ENCODE measurements at places on chromosomes 2 and 18.
A peak's percentile ranks its signal among the peaks of the same experiment; 100 is the strongest.

- DNase-seq, result no peak
Measured at GRCh38 chr2:212195626-212196025, 343.0 kb downstream of the ERBB4 start.

- DNase-seq, result no peak
Measured at GRCh38 chr18:58224425-58224750, 180.4 kb downstream of the NEDD4L start.

DNA sequence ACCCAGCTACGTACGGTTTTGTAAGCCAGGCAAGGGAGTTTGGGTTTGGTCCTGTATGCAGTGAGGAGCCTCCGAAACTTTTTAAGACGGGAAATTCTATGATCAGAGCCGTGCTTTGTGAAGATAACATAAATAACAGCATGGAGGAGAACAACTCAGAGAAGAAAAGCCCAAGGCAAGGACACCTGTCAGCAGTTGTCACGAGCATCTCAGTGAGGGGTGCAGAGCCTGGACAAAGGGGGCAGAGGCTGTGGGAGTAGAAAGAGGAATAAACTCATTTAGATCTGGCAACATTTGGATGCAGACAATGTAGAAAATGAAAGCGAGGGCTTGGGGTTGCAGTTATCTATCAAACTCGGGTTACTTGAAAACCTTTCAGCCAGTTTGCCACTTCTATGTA lies 64.5 kb downstream of the CAVIN2 start:
- no peak for DNase-seq

DNA sequence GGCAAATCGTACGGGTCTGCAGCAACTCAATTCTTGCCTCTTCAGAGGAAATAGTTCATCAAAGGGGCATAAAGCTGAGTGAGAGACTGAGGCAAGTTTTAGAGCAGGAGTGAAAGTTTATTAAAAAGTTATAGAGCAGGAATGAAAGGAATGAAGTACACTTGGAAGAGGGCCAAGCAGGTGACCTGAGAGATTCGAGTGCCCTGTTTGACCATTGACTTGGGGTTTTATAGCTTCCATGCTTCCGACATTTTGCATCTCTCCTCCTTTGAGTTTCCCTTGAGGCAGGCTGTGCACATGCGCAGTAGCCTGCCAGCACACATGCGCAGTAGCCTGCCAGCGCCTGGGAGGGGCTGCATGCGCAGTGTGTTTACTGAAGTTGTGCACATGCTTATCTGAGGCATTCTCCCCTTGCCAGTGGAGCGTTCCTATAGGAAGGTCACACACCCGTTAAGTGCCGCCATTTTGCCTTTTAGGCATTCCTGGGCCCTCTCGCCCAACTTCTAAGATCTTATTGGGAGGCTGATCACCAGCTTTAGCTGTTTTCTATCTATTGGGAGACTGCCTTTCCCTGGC lies 265.5 kb upstream of the MGAT5 start:
- no peak for DNase-seq

DNA sequence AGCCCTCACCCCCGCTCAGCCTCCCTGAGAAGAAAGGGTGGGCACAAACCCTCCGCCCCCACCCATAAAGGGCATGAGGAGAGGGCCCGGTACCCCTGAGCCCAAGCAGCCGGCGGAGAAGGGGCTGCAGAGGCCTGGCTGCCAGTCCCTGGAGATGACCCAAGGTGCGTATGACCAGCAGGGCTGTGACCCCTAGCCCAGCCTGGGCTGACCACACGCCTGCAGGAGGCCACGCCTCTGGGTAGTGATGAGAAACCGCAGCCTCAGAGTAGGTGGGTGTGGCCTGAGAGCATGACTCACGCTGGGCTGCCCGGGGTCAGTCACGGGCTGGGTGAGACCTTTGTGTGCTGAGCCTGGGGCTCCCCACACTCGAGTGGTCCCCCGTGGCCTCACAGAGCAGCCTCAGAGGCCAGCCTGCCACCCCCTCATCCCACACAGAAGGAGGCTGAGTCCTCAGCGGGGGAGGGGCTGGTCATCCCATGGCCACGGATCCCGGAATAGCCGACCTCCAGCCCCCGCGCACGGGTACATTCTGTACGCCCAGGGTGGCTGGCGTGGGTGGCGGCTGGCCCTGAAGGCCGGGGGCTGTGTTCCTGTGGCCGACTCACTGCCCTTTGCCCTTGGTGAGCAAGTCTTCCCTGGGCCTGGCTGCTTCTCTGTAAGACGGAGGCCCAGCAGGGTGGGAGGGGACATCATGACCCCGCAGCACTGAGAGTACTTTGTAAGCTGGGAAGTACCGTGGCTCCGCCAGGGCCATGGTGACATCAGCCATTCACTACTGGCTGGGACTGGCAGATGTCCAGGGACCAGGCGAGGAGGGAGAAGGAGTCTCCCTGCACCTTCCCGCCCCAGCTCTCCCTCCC lies 110.8 kb upstream of the OTOS start:
- peak; percentile 67 for DNase-seq

DNA sequence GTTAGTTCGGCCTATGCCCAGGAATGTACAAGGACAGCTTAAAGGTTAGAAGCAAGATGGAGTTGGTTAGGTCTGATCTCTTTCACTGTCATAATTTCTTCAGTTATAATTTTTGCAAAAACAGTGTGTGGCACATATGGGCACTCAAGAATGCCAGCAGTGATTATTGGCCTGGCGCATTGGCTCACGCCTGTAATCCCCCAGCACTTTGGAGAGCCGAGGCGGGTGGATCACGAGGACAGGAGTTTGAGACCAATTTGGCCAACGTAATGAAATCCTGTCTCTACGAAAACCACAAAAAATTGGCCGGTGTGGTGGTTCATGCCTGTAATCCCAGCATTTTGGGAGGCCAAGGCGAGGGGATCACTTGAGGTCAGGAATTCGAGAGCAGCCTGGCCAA lies 75.7 kb upstream of the MSH2 start:
- DNase-seq, result no peak

DNA sequence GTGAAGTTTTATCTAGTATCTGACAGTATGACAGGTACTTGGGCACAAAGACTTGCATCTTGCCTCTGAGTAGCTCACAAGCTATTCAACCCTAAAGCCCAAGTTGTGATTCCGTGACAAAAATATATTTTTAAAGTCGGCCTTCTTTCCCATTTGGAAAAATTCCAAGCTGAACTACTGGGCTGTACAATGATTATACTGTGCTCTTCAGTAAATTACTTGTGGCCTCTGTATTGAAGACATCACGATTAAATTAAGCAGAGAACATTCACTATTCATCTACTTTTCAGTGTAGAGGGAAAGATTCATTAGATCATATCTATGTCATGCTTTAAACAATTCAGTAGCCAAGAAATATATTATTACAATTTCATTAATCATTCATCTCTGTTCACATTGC lies 282.2 kb downstream of the CDH2 start:
- DNase-seq, result no peak

GRCh38 chr2:238703053-238703415 lies 144.9 kb upstream of the TWIST2 start:
- DNase-seq, result no peak

DNA sequence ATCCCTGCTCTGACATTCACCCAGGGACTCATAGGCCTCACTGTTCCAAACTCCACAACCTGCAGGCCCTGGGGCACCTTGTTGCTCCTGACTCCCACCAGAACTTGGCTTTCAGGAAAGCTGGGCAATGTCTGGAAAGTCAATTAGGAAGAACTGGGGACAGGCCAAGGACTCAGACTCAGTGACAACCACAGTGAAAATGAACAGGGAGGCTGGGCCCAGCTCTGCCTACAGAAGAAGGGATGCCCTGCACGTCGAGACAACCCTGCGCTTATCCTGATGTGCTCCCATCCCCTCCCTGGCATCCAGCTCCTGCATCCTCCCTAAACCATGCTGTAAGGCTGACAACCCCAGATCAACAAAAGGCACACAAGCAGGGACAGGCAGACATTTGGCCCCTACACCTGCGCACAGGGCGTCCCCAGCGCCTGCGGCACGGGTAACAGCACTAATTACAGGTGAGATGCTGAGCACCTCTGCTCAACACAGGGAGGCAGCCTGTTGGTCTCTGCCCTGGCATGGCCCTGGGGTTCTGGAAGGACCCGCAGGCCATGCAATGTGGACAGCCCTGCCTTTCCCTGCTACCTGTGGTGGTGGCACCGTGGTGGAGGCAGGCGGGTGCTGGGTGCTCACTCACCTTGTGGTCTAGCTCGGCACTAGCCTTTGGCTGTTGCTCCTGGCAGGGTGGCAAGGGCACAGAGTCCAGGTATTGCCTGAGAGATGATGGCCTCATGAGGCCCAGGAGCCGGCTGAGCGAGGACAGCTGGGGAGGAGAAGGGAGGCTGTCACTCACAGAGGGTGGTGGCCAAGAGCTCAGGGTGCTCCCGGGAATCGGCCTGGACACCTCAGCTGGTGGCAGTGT lies 23.6 kb upstream of the SEMA4C start:
- no peak for DNase-seq

DNA sequence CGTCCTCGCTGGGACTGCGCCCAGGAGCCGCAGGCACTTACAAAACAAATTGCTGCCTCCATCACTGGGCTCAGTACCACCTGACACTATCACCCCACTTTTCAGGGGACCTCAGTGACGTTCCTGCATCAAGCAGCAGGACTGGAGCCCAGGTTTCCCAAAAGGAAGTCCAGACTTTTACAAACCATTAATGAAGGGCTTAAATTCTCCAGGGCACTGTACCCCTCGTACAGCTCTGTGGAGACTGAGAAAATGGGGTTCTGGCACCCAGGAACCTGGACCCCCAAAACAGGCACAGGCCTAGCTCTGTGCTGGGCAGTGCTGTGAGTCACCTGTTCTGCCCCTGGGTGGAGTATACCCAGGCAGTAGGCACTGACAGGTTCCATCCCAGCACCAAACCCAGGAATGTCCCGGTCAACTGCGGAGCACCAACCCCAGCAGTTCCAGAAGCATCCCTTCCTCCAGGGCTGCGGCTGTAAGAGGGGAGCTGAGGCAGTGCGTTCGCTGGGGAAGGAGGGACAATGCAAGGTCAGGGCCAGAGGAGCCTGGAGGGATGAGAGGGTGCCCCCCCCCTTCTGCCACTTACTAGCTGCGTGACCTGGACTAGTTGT lies 24.6 kb upstream of the NOTO start:
- no peak for DNase-seq

DNA sequence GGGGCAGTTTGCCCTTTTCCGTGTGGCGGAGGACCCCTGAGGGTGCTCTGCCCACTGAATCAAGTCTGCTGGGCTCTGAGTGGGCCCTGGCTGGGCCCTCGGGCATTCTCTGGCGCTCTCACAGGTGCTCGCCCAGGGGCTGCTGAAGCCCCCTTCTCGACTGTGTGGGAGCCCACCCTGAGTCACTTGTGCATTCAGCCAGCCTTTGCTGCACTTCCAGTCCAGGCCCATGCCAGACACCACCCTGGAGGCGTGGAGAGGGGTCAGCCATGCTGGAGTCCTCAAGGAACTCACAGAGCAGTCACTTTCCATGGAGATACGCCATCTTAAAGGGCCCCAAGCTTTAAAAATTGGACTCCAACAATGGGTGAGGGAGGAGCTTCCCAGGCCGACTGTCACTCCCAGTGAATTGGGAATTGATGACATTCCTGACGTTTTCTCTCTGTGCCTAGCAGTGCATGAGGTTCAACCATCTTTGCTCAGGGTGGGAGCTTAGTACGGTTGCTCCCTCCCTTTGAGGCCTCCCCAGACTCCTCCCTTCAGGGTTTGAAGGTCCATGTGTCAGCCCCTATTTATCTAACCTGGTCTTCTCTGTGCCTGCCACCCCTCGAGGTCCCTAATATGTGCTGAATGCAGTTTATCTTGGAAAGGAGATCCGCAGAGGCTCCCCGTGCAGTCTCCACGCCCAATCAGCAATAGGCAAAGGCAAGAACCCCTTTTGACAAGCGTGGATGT lies 71.8 kb upstream of the HS6ST1 start:
- DNase-seq, result no peak

DNA sequence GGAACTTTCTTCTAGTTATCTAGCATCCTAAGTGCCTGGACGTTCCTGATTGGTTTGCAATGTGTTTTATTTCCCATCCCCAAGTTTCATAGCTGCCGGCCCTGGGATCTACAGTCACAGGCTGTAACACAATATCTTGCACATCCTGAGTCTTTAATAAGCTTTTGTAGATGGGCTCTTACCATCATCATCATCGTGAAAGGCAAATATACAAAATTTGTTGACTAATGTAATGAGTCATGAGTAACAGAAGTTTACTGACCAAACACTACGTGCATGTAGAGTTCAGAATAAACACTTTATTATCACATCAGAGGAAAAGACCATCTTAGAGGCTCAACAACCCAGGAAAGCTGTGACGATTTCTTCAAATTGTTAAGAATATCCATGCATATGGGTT lies 8.1 kb upstream of the TYMS start:
- DNase-seq, result no peak

GRCh38 chr2:208356846-208357574 lies 49.6 kb upstream of the PTH2R start:
- DNase-seq, result no peak

- DNase-seq, result no peak
Measured at GRCh38 chr2:172288603-172289002, 138.8 kb upstream of the ITGA6 start.

DNA sequence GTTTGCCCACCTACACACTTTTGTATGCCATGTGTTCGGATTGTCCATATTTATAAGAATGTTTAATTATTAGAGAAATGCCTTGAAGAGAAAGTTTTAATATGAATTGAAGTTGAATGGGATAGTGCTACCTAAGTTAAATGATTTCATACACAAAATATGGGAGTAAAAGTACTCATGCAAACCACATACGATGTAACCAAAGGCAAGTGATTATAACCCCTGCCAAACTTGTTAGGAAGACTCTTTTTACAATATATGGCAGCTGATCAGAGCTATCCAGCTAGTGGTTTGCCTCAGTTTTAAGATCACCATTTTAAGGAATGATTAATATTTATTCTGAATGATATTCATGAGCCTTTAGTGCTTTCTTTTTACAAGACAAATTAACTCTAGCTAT lies 106.7 kb downstream of the MYO1B start:
- DNase-seq, result no peak

GRCh38 chr2:60280238-60280637 lies 273.2 kb downstream of the BCL11A start:
- DNase-seq, result no peak

DNA sequence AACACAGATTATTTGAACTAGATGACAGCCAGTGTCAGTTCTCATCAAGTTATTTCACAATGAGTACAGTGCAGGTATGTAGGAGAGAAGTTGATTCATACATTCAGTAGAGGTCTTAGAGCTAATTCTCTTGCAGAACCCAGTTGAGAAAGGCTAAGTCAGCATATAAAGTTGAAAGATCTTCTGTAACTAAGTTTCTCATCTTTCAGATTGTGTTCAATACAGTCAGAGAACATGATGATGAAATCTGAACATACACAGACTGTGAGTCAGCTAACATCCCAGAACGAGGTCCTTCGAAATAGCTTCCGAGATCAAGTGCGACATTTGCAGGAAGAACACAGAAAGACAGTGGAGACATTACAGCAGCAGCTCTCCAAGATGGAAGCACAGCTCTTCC lies 41.9 kb upstream of the LIMS1 start:
- DNase-seq, result peak; percentile 75

DNA sequence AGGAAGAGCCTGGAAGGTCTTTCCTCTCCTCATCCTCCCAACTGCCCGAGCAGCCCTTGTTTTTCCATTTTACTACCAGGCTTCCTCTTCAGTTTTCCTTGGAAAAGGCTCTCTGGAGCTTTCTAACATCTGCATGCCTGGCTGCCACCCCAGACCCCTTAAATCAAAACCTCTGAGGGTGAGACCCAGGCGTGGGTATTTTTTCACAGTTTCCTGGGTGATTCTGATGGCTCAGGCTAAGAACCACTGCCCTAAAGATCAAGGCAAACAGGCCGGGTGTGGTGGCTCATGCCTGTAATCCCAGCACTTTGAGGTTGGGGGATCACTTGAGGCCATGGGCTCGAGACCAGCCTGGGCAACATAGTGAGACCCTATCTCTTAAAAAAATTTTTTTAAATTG lies 35.4 kb downstream of the EMILIN2 start:
- DNase-seq, result no peak
